ENCODE measurements at places on chromosomes 4 and X. TPM values are rescaled to one million over a fixed set of nuclear protein-coding genes. Genes with fewer than 3 reads are reported as not detected.

The ZMAT1 gene
- total RNA-seq: 4.7 TPM

The GAGE13 gene
- total RNA-seq: not detected

The ALB gene
- total RNA-seq: 196 TPM

The RHOH gene
- 3.1 TPM for total RNA-seq

The SH3RF1 gene
- total RNA-seq: 18.8 TPM

The GNRHR gene
- total RNA-seq: not detected

The GATA1 gene
- total RNA-seq: not detected

The CXXC4 gene
- total RNA-seq: 3.9 TPM

The UNC5C gene
- total RNA-seq: 20.5 TPM

The CXCL9 gene
- total RNA-seq: not detected
